ENCODE measurements at places on chromosomes 2 and 18. TPM values are rescaled to one million over a fixed set of nuclear protein-coding genes. Genes with fewer than 3 reads are reported as not detected.

GRCh38 chr2:48346124-48346536 is 183.8 kb upstream of the STON1 start:
- no peaks in the 10 kb centered on the region for H3K27me3 ChIP-seq
- no peak overlapping the region for H3K27ac ChIP-seq
- DNase-seq, result no peak
- peaks cover 51% of the 10 kb centered on the region for H3K36me3 ChIP-seq
- H3K4me1 ChIP-seq, result peaks cover 43% of the 10 kb centered on the region
- H3K4me3 ChIP-seq, result no peak overlapping the region

DNA sequence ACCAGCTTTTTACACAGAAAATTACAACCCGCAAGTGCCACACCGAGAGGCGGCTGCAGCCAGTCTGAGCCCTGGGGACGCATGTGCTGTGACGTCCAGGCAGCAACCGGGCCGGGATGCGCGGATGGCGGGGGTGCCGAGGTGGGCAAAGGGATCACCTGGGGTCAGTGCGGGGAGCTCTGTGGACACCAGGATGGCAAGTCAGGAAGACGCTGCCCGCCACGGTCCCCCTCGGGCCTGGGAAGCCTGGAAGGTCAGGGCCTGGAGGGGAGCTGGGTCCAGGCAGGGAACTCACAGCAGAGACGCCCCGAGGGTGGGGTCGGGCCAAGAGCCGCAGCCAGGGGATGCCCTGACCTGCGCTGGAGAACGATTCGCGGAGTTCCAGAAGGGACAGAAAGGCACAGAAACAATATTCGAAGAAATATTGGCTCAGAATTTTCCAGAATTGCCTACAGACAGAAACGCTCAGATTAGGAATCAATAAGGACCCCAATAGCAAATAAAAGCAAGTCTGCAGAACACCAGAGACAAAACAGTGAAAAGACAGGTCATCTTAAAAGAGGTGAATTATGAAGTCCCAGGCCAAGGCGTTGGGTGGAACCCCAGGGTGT is 11.7 kb upstream of the KIF1A start:
- H3K4me1 ChIP-seq, result peaks cover 5% of the 10 kb centered on the region
- H3K4me3 ChIP-seq, result peak overlapping the region; percentile 72
- H3K27me3 ChIP-seq, result peaks cover 33% of the 10 kb centered on the region
- H3K36me3 ChIP-seq, result no peaks in the 10 kb centered on the region

The EGR4 gene
- 0.44 TPM for total RNA-seq

DNA sequence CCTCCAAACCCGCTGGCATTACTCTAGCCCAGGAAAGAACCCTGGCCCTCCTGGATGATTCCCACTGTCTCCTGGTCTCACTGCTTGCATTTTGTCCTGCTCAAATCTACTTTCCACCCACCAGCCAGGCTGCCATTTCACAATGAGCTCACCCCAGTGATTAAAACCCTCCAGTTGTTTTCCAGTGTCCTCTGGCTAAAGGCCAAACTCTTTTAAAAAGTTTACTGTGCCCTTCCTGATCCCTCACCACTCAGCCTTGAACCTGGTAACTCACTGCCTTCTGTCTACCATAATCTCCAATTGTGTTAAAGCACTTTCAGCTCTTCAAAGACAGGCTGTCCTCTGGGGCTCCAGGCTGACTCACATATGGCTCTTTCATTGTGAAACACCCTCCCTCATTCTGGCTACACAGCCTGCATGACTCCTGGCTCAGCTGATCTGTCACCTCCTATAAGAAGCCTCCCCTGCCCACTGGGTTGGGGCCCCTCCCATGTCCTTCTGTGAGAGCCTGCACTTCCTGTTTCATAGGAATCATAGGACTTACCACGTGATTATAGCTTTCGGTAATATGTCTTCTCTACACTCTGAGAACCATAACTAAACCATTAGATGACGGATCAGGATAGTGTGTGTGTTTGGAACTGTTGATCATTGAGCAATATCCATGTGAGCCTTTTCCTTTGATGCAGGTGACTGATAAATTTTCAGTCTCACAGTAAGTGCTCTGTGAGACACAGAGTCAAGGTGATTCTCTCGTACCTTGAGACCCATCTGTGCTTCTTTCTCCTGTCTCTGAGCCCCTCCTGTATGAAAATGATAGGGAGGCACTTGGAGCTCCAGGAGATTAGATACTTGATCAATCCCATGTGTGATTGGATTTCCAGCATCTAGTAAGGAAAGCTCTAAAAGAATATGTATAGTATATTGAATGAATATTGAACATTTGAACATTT is 590.8 kb upstream of the ID2 start:
- no peaks in the 10 kb centered on the region for H3K27me3 ChIP-seq

DNA sequence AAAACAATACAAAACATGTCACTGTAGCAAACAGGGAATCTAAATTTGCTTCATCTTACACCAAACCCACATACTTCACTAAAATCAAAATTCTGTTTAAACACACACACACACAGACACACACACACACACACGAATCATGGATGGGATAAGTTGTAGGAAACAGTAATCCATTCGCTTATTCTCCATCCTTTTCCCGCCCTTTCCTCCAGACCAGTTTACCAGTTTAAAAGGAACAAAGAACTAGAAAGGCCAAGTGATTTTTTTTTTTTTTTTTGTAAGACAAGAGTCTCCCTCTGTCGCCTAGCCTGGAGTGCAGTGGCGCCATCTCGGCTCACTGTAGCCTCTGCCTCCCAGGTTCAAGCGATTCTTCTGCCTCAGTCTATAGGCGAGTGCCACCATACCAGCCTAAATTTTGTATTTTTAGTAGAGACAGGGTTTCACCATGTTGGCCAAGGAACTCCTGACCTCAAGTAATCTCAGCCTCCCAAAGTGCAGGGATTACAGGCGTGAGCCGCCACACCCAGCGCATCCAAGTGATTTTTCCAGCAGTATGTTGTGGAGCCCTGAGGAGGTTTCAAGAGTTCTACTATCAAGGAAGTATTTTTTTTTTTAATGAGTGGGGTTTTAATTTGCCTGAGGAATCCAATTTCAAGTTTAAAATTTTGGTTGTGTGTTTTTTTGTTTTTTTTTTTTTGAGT is 5.7 kb downstream of the PSME4 start:
- DNase-seq, result no peak
- peaks cover 27% of the 10 kb centered on the region for H3K36me3 ChIP-seq
- no peaks in the 10 kb centered on the region for H3K27me3 ChIP-seq
- peak overlapping the region; percentile 1 for H3K4me3 ChIP-seq
- peak overlapping the region; percentile 47 for H3K27ac ChIP-seq

All from activated naive CD8-positive, alpha-beta T cell treated with anti-CD3 and anti-CD28 coated beads for 36 hours (primary cell).